Left forelimb (tissue), 1 donor: ENCODE measurements at places on chromosomes 7 and 10.

- DNase-seq, result no peak
These were observed at the start of gene WIPF3 for GRCh38 chr7:29806208-29806994. TSS of gene WIPF3 (plus strand) at chr7:29806508. CDS start at chr7:29834725, 28,217 bp downstream.

DNA sequence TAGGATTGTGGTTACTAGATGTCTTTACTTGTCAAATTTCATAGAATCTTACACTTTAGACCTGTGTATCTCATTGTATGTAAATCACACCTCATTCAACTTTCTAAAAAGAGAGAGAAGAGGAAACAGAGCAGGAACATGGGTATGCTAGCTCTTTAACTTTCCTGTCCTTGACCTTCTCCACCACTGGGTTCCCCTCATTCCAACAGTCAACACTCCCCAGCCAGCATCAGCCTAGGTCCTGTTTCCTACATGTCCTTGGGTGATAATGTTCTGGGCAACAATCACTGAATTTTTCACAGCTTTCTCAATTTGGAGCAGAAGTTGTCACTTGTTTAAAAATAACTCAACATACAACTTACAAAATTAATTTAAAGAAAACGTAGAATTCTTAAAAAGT, 9.2 kb upstream of the UNC5B start:
- no peak for DNase-seq

- no peak for DNase-seq
These were observed 8.2 kb downstream of the ZCCHC24 start for GRCh38 chr10:79437111-79437814.

GRCh38 chr7:83484266-83484665, 164.7 kb downstream of the SEMA3E start:
- no peak for DNase-seq

GRCh38 chr7:69762821-69763352, 164.6 kb downstream of the AUTS2 start:
- no peak for DNase-seq

GRCh38 chr10:119445311-119445934, 97.1 kb downstream of the RGS10 start:
- DNase-seq, result peak; percentile 89

GRCh38 chr10:64363687-64364086, 842.5 kb downstream of the REEP3 start:
- no peak for DNase-seq

DNA sequence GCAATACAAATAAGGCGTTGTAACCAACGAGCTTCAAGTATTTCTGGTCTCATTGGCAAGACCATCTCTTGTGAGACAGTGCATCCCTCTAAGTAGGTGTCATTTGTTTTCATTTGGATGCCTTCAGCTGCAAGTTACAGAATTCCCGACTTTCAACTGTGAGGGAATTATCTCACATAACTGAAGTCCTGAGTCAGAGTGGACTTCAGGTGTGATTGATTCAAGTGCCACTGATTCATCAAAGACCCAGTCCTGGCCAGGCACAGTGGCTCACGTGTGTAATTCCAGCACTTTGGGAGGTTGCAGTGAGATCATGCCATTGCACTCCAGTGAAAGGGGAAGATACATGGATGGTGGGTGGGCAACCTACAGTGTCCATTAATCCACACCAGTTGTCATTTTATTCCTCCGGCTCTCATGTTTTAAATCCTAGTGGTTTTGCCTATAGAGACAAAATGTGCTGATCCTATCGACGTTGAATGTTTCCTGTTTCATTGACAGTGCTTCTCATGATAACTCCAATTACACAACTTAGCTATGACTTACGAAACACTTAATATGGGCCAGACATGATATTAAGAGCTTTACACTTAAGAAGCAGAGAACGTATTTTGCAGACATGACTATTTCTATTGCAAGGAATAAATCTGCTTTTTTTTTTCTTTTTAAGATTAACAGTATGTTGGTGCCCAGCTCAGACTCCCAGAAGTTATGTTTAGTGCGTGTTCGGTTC, 268.0 kb downstream of the FRMD4A start:
- DNase-seq, result no peak

GRCh38 chr7:72025381-72025960, 386.7 kb downstream of the CALN1 start:
- no peak for DNase-seq
